Cerebellum (tissue), 4 donors: ENCODE measurements at places on chromosomes 3 and 15.

- no peak for DNase-seq
Observed at GRCh38 chr3:81492040-81492439, 269.4 kb downstream of the GBE1 start.

- DNase-seq, result no peak
Observed at GRCh38 chr3:77816366-77816765, 776.5 kb downstream of the ROBO2 start.

DNA sequence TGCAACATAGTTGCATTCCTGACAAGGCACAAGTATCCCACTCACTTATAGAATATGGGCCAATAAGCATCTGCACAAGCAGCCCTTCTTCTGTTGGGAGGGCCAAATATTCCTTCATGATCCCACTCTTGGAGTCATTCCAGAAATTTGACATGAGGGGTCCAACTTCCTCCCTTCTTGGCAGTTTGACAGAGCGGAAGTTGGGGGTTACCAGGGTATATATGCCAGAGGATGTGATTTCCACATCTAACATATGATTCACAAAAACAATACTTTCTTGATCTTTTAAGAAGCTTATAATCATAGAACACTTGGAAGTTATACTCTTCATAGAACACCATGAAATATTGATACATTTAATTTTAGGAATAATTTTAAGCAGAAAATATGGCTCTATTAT is 100.9 kb upstream of the CRBN start:
- no peak for DNase-seq

GRCh38 chr3:10933021-10933420 is 59.5 kb upstream of the SLC6A1 start:
- DNase-seq, result no peak

GRCh38 chr3:87420171-87420570 is 143.8 kb upstream of the POU1F1 start:
- DNase-seq, result no peak

DNA sequence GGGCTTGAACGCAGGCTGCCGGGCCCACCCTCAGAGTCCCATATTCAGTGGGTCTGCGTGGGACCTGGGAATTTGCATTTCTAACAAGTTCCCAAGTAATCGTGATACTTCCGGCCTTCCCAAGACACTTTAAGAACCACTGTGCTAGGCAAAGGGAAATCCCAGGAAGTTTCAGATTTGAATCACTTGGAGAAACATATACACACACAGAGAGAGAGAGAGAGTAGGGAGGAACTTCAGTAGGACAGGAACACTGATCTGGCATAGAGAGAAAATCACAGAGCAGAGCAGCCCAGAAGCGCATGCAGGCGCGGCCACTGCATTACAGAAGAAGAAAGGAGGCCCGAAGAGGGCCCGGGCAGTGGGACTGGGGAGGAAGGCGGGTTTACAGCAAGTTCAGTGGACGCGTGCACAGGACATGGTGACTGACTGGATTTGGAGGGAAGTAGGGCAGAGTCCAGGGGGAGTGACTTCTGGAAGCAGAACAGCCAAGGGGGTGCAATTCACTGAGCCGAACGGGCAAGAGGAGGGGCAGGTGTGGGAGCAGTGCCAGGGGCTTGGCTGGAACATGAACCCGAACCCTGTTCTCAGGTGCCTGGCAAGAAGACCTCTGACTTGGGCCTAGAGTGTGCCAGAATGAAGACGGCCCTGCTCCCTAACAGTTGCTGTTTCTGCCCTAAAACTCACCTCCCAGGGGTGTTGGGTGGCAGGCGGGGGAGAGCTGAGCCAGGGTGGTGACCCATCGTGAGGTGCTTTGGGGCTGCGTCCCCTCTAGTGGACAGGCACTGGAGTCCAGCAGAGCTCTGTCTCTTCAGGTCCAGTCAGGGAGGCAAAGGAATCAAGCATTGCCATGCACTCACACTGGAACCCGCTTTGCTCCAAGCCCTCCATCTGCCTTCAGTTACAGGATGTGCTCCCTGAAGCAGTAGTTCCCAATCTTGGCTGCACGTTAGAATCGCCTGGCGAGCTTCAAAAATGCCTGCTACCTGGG is 101.3 kb upstream of the HES1 start:
- no peak for DNase-seq
